EL (cell line): ENCODE measurements at places on chromosomes 2 and 18.

GRCh38 chr2:239607517-239608191, 206.8 kb upstream of the HDAC4 start:
- DNase-seq, result no peak

- DNase-seq, result peak; percentile 98
These were observed at the start of gene ID2 for GRCh38 chr2:8681786-8682692. Gene ID2, plus strand, starts transcription at chr2:8682056. Its CDS starts 110 bp downstream, at chr2:8682166.

DNA sequence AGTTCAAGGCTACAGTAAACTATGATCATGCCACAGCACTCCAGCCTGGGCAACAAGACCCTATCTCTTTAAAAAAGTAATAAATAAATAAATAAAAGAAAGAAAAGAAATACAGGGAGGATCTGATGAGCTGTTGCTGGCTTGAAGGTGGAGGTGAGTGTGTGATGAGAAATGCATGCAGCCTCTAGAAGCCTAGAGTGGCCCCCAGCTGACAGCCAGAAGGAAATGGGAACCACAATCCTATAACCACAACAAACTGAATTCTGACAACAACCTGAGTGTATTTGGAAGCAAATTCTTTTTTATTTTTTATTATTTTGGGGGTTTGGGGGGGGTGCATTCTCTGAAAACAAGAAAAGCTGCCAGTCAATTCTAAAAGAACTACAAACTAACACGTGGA, 14.6 kb downstream of the NOL10 start:
- no peak for DNase-seq

DNA sequence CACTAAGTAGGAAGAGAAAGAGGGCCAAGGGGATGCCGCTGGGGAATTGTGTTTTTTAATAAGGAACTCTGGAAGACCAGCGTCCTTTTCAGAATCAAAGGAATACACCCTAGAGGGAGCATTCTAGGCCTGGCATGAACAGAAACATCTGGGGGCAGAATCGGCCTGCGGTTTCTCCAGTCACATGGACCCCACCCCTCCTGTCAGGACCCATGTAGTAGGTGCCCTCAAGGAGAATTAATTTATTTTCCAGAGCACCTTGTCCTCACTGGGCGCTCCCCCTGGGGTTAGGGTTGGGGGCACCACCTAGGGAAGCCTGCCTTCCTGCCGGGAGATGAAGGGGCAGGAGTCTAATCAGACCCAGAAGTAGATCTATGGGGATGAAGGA, 44.2 kb downstream of the TMEM37 start:
- DNase-seq, result no peak

DNA sequence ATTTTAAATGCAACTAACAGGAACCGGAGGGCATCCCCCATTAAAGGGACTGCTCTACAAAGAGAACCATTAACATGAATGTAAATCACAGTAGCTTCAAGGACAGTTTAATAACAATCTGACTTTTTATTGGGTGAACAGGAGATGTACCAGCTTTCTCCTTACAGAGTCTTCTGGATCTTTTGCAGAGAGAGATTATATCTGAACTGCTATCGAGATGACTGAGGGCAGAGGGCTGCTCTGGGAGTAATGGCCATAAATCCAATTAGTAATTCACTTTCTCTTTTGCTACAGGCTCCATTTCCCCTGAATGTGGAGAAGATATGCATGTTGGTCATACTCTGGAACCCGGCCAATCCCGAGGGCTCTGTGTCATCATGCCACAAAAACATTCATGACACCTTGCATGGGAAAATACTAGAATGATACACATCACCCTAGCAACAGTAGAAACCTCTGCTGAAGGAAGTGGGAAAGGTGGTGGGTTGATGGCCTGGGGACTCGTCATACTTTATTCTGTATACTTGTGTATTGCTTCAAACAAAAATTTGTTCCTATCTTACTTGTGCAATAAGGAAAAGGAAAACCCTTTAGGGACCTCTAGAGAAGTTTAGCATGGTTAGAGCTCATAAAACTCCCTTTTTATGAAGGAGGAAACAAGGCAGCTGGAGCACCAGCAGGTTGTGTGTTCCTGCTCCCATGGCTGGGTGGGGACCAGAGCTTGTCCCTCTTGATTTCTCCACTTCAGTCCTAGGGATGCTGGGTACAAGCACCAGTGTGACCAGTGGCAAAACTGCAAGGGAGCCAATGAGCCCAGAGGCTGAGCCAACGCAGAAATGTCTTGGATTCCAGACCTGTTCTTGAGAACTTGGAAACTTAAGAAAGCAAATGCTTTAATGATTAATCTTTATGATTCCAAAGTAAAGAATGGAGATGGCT, 26.0 kb downstream of the CTAGE1 start:
- DNase-seq, result peak; percentile 96

DNA sequence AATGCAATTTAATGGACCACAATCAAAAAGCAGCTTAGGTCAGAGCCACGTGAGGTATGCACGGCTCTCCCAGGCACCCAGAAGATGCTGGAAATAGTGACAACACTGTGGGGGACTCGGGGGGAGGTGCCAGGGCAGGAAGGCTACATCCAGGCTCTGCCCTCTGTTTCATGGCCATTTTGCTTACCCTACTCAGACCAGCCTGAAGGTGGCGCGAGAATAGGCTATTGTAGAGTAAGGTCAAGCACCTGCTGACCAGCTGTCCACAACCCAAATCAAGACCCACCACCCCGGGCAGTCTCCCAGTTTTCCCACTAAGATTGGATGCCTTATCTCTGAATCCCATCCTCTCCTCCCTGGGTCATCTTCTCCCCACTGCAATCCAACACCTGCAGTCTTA, 115.7 kb downstream of the VIT start:
- DNase-seq, result peak; percentile 10

GRCh38 chr18:61608316-61608715, 275.1 kb downstream of the CDH20 start:
- DNase-seq, result no peak

DNA sequence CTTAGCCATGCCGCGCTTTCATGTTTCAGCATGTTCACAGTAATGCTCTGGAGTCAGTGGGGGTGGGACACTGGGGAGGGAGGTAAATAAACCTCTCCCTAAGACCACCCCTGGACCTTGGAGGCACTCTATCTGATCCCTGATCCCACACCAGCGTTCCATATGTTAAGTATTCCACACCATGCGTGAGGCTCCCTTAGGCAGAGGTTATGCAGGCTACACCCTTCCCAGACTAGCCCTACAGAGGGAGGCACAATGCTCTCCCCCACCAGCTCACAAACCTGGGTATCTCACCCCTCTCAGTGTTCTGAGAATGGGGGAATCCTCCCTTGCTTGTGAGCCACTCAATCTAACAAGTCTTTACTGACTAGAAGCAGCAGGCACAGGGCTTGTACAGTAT, 1610.4 kb upstream of the ZEB2 start:
- DNase-seq, result no peak
